ENCODE measurements at places on chromosomes 5 and 9.

GRCh38 chr9:92439921-92440750, 15.9 kb upstream of the OMD start:
- DNase-seq, result no peak

- DNase-seq, result no peak
Observed at GRCh38 chr9:16535555-16535954, 334.9 kb downstream of the BNC2 start.

- DNase-seq, result no peak
Observed at GRCh38 chr5:87151547-87151946, 116.1 kb upstream of the RASA1 start.

DNA sequence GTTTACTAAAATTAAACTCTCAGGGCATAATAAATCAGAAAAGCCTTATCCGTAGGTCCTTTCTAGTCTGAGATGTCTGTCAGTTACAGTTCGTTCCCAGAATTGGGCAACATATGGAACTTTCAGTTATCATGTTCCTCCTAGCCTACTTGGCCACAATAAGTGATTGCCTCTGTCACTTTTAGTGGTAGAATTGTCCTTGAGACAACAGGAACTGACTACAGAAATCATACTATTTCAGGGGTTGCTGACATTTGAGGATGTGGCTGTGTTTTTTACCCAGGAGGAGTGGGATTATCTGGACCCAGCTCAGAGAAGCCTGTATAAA, 956 bp downstream of the ZNF189 start:
- no peak for DNase-seq

DNA sequence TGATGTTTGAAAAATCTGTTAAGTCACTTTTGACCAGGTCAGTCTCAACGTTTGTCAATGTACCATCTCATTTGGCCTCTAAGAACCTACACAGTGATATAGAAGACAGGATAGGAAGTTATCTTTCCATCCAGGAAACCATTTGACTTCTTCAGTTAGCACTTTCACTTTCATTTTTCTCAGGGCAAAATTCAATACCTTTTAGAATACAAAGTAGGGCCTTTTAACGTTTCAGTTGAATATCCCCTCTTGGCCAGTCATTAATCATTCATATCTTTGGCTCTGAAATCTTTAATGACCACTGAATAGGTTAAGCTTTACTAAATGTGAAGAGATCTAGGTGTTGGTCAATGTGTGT, 101.1 kb upstream of the GNAQ start:
- DNase-seq, result no peak

DNA sequence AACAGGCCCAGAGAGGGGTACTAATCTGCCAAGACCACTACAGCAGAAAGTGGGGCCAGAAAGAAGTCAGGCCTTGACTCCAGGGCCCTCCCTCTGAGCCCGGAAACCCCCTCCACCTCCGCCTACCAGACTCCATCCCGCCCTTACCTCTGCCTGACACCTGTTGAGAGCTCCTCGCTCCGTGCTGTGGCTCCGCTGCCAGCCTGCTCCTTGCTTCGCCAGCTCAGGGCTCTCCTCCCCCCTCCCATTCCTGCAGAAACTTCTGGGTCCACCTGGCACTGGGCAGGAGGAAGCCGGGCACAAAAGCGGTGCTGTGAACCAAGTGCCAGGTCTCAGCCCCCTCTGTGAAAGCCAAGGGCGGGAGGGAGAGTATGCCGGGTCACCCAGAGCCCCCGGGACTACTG, 6.4 kb upstream of the ST6GALNAC6 start:
- no peak for DNase-seq

DNA sequence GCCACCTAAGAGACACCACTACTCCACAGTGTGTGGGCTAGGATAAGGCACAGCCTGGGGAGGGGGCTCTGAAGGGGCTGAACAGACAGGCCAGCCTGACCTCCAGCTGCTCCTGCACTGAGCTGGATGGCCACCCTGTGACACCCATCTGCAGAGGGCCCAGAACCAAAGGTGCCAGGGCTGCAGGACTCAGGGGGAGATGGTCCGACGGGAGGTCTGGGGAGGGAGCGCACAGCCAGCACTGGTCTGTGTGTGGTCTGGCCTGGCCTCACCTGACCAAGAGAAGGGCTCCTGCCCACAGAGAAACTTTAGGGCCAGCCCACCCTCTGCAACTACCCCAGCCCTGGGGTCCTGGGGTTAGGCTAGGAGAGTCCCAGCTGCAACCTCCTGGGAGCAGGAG, 789 bp downstream of the LTC4S start:
- DNase-seq, result no peak

DNA sequence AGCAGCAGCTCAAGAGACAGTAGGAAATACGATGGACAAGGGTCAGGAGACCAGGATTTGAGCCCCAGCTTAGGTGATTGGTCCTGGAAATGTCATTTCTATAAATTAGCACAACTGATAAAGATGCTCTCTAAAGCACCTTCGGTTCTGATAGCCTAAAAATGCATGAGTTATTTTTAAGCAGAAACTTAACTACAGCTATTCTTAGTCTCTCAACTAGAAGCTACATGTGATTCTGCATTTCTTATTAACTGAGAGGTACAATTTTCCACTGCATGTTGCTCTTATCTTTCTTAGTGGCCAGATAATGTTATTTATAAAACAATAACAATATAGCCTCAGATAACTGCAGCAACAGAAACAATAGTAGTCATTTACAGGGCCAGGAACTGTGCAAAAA, 136.4 kb downstream of the GRIA1 start:
- no peak for DNase-seq

- no peak for DNase-seq
Observed at GRCh38 chr5:53069626-53070025, 39.9 kb downstream of the MOCS2 start.

DNA sequence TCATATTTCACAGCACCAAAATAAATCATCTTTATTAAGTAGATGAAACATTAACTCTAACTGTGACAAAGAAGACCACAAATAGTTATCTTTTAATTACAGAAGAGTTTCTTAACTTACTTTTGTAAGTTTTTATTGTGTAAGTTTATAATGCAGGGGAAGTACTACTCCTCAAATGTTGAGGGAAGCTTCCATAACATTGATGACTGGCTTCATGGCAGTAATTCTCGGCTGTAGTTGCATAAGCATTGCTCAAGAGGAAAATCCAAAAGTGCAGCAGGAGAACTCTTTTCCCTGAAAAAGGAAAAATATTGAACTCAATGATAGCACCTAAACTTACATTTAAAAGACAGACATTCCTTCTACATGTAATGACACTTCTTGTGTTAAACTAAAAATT, 4.6 kb downstream of the TSLP start:
- DNase-seq, result no peak

DNA sequence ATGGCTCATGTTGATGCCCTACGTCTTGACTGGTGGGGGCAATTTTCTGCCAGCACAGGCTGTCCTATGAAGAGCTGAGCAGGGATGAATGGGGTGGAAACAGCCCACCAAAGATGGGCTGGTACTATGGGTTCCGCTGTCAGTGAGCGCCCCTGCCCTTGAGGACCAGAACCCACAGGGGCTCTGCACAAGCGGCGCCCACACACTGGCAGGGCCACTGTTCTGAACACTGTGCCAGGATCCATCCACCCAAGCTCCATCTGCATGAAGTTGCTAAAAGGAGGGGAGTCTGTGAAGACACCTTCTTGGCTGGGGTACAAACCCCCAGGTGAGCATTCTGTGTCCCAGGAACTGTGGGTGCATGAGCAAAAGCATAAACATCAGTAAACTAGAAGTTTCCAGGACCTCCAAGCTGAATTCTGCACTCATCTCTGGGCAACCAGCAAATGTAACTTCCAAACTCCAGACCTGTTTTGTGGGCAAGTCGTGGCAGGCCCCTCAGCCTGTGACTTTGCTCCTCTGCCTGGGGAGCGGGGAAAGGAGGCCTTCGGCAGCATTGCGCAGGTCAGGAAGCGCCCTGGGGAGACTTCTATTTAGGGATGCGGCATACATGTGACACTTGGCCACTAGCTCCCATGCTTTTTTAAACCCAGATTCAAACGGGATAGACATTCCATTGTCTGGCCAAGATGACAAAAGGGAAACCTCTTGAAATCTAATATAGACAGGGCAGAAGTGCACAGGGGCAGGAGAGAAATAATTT, 48.9 kb downstream of the PTPN3 start:
- no peak for DNase-seq

- no peak for DNase-seq
Observed at GRCh38 chr9:96360976-96361375, 22.5 kb downstream of the SLC35D2 start.

- no peak for DNase-seq
Observed at GRCh38 chr5:41193456-41194205, 19.7 kb downstream of the C6 start.

GRCh38 chr5:41246376-41246775, 33.0 kb upstream of the C6 start:
- no peak for DNase-seq

DNA sequence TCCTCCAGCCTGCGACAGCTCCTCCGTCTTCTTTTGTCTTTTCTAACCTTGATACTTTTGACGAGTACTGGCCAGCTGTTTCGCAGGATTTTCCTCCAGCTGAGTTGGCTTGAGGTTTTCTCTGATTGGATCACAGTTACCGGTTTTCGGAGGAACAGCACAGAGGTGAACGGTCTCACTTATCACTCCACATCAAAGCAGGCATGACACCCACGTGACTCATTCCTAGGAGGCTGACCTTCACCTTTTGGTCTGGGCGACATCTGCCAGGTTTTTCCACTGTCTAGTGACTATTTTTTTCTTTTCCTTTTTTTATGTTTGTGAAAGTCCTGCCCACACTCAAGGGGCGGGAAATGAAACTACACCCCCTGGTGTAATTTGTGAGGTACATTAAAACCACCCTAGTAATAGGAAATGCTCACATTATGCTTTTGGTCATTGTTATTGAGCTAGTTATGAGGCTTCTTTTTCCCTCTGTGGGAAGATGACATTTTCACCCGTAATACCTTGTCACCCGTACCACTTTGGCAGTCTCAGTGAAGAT, 319.2 kb downstream of the GADD45G start:
- DNase-seq, result no peak

GRCh38 chr9:83526211-83526610, 12.0 kb downstream of the FRMD3 start:
- DNase-seq, result no peak

DNA sequence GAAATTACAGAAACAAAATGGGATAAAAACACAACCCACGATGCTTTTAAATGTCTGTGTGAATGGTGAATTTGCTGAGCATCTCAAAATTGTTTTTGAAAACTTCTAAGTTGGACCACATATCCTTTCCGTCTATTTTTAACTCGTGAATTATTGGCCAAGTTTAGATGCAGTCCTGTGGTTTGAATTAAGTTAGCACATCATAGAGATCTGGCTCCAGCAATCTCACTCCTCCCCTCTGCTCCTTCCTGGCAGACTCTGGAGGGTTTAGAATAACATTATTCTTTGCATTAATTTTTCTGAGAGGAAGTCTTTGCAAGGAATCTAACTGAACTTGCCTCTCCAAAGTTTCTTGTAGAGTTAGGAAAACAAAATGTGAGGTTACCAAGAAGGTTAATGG, 14.5 kb upstream of the ANKRD55 start:
- no peak for DNase-seq

- DNase-seq, result no peak
Observed at GRCh38 chr5:1665231-1665630, 134.4 kb downstream of the MRPL36 start.

DNA sequence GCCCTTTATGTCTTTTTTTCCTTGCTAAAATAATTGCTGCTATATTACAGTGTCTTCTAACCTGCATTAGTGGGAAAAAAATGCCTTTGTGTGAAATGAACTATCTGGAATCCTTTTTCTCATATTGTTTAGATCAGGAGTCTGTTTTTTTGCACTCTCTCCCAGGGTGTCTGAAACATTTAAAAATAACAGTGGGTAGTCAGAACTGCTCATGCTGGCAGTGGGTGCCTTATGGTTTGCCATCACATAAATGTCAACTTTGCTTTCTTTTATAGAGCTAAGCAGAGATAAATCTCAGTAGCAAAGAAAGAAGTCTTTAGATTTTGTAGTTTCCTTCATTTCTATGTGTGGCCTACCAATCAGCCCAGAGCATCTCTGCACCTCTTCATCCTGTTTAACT, 347.8 kb upstream of the RGMB start:
- DNase-seq, result no peak

Measured in DMS79 (cell line).